ENCODE measurements at places on chromosomes 5 and 9.

- no peak for DNase-seq
These were observed 10.9 kb upstream of the SLC24A2 start for GRCh38 chr9:19799784-19800183.

GRCh38 chr5:58640011-58640410, 57.1 kb downstream of the RAB3C start:
- DNase-seq = no peak

- no peak for DNase-seq
These were observed 31.3 kb upstream of the LARP1 start for GRCh38 chr5:154723740-154724505.

DNA sequence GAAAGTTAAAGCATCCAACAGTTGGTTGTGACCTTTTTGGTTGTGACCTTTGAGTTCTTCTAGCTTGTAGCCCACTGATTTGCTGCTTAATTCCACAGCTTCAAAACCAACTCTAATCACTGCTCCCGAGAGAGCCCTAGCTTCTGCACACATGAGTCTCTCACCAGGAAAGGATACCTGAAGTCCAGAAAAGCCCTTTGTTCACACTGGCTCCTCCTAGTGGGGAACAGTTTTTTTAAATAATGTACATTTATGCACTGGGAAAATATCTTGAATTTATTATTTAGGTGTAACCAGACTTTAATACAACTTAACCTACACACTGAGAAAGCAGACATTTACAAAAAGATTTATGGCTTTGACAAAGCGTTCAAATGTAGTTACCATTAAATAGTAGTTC, 120.2 kb upstream of the CCDC152 start:
- no peak for DNase-seq

- no peak for DNase-seq
These were observed 1672.1 kb upstream of the C9orf72 start for GRCh38 chr9:29245351-29245750.

GRCh38 chr5:172583931-172584511, 57.0 kb upstream of the NEURL1B start:
- DNase-seq = no peak

GRCh38 chr9:134435550-134436378, 109.5 kb downstream of the RXRA start:
- DNase-seq = no peak

- DNase-seq = no peak
These were observed 190.9 kb upstream of the TUT7 start for GRCh38 chr9:86545090-86545489.

- DNase-seq = no peak
These were observed 958 bp downstream of the CD180 start for GRCh38 chr5:67195406-67196275.

DNA sequence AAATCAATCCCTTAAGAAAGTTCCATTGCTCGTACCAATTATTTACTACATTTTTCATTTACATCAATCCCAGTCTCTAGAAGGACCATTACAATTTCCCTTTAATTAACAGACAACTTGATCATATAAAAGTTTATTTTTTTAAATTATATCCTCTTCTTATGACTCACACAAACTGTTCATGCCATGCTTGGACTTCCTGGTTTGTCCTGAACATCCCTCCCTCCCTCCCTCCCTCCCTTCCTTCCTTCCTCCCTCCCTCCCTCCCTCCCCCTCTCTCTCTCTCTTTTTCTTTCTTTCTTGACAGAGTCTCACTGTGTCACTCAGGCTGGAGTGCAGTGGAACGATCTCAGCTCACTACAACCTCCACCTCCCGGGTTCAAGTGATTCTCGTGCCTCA, 11.6 kb upstream of the CLTB start:
- no peak for DNase-seq

- no peak for DNase-seq
These were observed 1.1 kb downstream of the DMRTA1 start for GRCh38 chr9:22447618-22448305.

- DNase-seq = no peak
These were observed 8.8 kb downstream of the LHFPL2 start for GRCh38 chr5:78639791-78640190.

DNA sequence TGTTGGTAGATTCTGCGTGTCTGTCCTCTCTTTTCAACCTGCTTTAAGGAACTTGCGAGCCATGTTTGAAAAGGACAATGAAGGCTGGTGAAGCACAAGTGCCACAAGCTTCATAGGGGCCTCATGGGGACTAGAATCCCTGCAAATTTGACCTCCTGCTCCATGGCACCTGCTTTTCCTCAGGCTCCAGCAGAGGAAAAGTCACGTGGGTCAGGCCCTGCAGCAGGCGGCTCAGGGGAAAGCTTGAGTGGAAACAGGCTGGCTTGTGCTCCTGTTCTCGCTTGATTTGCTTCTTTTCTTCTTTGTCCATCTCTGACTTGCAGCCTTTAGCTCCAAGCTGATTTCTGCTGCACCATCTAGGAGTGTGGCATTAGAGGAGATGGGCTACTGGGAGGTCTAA, 187.6 kb upstream of the MAST4 start:
- DNase-seq = no peak

- no peak for DNase-seq
These were observed 13.0 kb downstream of the RGS3 start for GRCh38 chr9:113476511-113476916.

Measured in activated CD4-positive, alpha-beta T cell treated with anti-CD3 and anti-CD28 coated beads for 1 hour (primary cell).